ENCODE measurements at places on chromosomes 5 and 9.

DNA sequence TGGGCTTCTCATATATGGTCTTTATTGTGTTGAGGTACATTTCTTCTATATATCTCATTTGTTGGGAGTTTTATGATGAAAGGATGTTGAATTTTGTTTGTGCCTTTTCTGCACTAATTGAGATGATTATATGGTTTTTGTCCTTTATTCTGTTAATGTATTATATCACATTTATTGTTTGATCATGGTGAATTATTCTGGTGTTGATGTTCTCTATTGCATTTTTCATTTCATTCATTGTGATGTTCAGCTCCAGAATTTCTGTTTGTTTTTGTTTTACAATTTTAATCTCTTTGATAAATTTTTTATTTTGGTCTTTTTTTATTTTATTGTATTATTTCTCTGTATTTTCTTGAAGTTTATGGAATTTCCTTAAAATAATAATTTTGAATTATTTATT lies 35.4 kb downstream of the FBXO4 start:
- DNase-seq, result no peak

DNA sequence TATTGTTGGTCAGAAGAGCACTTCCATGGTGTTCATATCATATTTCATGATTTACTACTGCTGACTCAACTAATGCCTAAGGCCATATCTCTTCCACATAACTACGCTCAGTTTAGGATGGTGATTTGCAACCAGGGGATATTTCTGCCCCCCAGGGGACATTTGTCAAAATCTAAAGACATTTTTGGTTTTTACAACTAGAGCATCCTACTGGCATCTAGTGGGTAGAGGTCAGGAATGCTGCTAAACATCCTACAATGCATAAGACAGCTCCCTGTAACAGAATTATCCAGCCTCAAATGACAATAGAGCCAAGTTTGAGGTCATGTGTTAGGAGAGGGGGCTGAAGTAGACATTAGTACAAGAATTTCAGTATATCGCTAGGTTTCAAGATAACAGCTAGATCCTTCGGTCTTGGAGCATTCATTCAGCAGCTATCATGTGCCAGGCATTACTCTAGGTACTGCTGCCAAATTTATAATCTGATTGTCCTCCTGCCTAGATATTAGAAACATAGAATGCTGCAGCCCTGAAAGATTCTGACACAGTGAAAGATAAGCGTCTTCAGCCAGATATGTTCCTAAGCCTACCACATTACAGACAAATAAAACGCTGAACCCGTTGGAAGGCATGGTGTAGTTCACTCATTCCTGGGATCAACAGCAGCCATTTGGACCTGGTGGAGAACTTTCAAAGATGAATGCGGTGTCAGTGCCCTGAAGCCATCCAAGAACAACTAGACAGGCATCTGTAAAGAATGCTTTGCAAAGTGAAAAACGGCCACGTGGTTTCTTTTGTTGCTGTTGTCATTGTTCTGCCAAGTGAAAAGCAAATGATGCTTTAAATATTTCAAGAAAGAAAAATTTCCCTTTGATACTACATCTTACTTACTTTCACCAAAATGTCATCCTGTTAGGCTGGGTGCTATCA lies 55.5 kb upstream of the FST start:
- no peak for DNase-seq

DNA sequence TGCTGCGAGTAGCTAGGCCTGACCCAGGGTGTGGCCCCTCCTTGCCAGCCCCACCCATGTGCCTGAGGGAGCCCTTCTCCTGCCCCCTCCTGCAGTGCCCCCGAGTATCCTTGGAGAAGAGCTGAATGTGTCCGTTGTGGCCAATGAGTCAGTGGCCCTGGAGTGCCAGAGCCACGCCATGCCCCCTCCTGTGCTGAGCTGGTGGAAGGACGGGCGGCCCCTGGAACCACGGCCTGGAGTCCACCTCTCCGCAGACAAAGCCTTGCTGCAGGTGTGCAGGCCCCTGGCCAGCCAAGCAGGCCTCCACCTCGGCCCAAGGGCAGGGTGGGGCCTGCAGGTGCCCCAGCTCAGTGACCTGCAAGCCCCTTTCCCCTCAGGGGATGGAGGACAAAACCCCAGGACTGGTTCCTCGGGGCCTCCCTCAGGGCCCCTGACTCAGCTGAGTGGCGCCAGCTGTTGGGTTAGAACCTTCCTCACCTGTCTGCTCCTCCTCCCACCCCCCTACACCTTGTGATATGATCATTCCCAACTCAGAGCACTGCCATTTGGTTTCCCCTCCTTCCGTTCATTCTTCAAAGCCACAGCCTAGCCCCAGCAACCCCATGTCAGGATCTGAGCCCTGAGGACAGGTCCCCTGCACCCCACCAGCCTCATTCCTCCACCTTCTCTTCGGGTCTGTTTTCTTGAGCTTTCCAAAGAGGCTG lies 80.0 kb upstream of the ASS1 start:
- DNase-seq, result no peak

DNA sequence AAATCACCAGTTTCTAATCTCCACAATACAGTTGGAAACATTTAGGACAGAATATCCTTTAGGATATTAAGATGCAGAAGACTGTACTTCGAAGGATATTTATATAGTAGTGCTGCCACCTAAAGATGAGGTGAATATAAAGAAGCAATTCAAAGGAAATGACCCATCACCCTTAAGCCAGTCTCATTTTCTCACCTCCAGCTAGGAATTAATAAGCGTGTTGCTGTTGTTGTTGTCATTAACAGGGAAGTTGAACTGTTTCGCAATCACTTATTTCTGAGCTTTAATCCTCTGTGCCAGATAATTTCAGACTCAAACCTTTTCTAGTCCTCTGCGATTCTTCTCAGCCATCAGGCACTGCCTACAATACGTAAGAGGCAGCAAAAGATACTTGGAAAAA lies 7.8 kb upstream of the PURA start:
- DNase-seq, result no peak

GRCh38 chr9:106921341-106921899 lies 58.5 kb downstream of the ZNF462 start:
- DNase-seq, result no peak

GRCh38 chr5:181229996-181230395 lies 6.9 kb downstream of the TRIM41 start:
- no peak for DNase-seq

DNA sequence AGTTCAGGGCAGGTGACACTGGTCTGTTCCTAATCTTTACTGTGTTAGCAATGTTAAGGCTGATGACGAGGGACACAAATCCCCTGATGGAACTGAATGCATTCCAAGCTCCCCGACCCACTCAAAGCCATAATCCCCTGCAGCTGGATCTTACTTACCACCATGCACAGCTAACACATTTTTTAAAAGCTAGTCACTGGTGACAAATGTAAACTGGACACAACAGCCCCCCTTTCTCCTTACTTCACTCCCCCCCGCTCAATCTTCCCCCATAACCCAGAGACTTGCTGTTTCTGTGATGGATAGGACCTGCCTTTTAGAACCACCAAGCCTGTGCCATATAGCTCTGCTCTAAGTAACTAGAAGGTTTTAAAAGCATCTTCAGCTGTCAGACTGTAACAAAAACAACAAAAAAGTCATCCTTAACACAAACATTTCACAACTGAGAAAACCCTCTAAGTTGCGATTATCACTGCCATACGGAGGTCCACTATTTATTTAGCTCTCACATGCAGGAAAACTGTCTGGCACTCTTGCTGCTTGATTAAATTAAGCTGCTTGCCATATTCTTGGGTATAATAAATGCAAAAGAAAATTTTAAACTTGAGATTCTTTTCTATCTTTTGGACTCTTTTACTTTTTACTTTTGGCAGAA lies 44.4 kb downstream of the BNC2 start:
- no peak for DNase-seq

DNA sequence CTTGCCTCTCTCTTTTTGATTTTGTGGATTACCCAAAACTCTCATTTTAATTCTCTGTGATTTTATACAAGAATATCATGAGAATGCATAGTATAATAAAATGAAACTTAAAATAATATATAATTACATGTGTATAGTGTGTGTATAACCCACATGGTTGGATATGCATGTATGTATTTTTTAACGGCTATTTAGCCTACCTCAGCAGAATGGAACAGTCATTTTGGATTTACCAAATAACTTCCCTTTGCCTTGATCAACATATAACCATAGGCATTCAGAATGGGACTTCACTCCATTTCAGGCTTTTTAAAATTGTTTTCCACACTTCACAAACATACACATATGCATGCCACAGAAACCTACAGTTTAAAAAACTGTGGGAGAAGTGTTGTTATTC lies 161.2 kb downstream of the SLF1 start:
- DNase-seq, result no peak

DNA sequence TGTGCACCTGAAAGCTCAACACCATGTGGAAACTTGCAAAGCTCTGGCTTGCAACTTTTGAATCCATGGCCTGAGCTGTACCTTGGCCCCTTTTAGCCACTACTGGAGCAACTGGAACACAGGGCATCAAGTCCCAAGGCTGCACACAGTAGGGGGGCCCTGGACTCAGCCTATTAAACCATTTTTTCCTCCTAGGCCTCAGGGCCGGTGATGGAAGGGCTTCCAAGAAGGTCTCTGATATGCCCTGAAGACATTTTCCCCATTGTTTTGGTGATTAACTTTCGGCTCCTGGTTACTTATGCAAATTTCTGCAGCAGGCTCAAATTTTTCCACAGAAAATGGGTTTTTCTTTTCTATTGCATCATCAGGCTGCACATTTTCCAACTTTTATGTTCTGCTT lies 22.7 kb upstream of the PRLR start:
- DNase-seq, result no peak

- no peak for DNase-seq
Observed at GRCh38 chr9:8769153-8769552, 969.6 kb upstream of the DMAC1 start.

DNA sequence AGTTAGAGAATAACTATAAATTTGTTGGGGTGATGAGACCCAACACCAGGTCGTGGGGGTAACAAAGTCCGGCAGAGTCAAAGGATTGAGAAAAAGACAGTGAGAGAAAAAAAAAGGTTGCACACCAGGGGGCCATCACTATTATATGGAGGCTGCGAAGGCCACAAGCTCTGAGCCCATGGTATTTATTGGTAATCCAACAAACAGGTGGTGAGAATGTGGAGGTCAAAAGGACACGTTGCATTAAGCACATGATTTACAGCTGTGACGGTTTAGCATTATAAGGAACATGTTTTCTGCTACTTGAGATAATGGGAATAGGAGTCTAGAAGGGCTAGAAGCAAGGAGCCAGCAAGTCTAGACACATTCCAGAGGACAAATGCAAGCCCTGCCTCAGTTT lies 2202.2 kb upstream of the C9orf72 start:
- DNase-seq, result no peak

DNA sequence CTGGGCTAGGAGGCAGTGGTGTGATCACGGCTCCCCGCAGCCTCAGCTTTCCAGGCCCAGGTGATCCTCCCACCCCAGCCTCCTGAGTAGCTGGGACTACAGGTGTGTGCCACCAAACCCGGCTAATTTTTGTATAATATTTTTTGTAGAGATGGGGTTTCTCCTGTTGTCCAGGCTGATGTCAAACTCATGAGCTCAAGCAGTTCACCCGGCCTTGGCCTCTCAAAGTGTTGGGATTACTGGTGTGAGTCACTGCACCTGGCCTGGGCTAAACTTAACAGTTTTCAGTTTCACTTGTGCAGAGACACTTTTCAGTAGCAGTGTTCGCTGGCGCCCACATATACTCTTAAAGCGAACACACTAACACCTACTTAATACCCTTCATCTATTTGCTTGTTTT lies 205.6 kb upstream of the ZNF608 start:
- no peak for DNase-seq

DNA sequence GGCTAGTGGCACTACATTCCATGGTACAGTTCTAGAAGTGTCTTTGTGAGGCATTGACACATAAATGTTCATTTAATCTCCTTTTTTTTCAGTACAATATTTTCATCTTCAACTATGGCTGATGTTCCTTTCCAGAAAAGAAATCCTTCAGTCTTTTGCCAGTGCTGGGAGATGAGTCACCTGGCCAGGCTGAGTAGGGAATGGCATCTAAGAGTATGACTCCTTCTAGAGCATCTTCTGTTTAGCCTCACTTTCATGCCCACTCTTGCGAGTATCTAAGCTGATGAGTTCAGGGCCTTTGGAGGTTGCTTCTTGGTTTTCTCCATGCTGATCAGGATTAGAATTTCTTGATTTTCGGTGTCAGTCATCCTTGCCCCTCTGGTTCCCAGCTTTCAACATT lies 124.4 kb downstream of the SLC28A3 start:
- no peak for DNase-seq

GRCh38 chr5:96753848-96754247 lies 53.9 kb downstream of the ERAP1 start:
- DNase-seq, result no peak

GRCh38 chr5:95822542-95823181 lies at the start of gene GLRX:
TSS of gene GLRX (minus strand) at chr5:95822726. CDS start at chr5:95822662, 64 bp downstream.
- DNase-seq, result no peak

DNA sequence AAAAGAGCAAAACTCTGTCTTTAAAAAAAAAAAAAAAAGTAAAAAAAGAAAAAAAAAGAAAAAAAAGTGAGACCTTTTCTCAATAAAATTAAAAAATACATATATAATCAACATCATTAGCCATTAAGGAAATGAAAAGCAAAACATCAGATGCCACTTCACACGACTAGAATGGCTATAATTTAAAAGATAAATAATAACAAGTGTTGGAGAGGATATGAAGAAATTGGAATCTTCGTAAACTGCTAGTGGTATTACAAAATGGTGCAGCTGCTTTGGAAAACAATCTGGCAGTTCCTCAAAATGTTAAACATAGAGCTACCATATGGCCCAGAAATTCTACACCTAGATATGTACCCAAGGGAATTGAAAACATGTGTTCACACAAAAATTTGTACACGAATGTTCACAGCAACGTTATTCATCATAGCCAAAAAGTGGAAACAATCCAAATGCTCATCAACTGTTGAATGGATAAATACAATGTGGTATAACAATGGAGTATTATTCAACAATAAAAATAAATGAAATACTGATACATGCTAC lies 45.3 kb upstream of the SIL1 start:
- DNase-seq, result no peak

- DNase-seq, result no peak
Observed at GRCh38 chr5:478982-479535, 36.1 kb downstream of the EXOC3 start.

GRCh38 chr5:17169507-17169906 lies 47.9 kb upstream of the BASP1 start:
- DNase-seq, result peak; percentile 88
